SJSA1 (cell line): ENCODE measurements at places on chromosomes 1 and 21. TPM values are rescaled to one million over a fixed set of nuclear protein-coding genes. Genes with fewer than 3 reads are reported as not detected.
A peak's percentile ranks its signal among the peaks of the same experiment; 100 is the strongest.

Gene NASP
- 141 and 151 TPM in 2 replicates for total RNA-seq

Gene SYNJ1
- total RNA-seq: 2.0 and 5.8 TPM in 2 replicates

Gene C1orf141
- total RNA-seq: not detected in 2 replicates

Gene UBASH3A
- total RNA-seq: not detected in 2 replicates

Gene SAMD11
- 232 and 256 TPM in 2 replicates for total RNA-seq

Gene CD84
- total RNA-seq: not detected in 2 replicates

Gene LRRC7
- 0.29 and 0.31 TPM in 2 replicates for total RNA-seq

Gene APOBEC4
- total RNA-seq: not detected in 2 replicates

Gene CRP
- total RNA-seq: not detected in 2 replicates

Gene SLC25A34
- total RNA-seq: 0.22 and 0.92 TPM in 2 replicates

Gene TMEM52
- total RNA-seq: 0.87 TPM in 1 of 2 replicates, not detected in the other

Gene TFF3
- total RNA-seq: not detected in 2 replicates

Gene SPRR1B
- not detected in 2 replicates for total RNA-seq

Gene CYP2J2
- total RNA-seq: not detected in 2 replicates

Gene IL24
- total RNA-seq: 1.5 and 3.5 TPM in 2 replicates

DNA sequence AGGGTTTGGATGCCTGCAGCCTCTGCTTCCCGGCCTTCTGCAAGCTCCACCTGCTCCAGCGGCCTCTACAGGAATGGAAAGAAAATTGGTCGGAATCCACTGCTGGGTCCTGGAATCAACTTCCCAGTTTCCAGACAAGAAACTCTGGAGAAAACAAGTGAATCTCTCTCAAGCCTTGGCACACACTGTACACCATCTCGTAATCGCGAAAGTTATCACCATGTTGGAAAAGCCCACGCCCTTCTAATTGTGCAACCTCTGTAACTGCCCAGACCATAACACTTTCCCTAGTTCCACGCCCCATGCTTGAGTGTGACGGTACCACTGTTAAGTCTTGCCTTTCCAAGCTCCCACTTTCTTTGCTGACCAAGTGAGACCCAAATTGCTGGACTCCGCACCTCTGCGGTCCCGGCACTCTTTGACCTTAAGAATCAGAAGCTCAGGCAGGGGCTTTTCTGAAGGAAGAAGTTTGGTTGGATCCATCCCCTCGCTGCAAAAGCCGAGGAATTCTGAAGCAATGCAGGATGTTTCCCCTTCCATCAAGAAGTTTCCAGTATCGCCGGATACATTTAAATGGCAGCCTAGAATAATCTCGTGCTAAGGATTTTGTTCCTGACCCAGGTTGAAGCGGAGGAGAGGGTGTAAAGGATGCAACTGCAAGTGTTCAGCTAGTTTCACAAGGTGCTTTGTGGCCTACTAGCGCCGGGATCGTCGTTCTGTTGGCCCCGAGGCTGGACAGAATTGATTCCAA is 6.2 kb downstream of the NR5A2 start:
- no peak overlapping the region for H3K27ac ChIP-seq
- no peak for DNase-seq
- peaks cover 8% of the 10 kb centered on the region for H3K4me1 ChIP-seq
- peaks cover 73% of the 10 kb centered on the region for H3K27me3 ChIP-seq

GRCh38 chr1:17158961-17159360 is 39.7 kb upstream of the PADI2 start:
- H3K4me3 ChIP-seq: no peak overlapping the region
- no peak overlapping the region for H3K27ac ChIP-seq
- H3K27me3 ChIP-seq: no peaks in the 10 kb centered on the region

- no peak for DNase-seq
- H3K27ac ChIP-seq: no peak overlapping the region
- H3K4me3 ChIP-seq: no peak overlapping the region
- H3K27me3 ChIP-seq: no peaks in the 10 kb centered on the region
- no peaks in the 10 kb centered on the region for H3K36me3 ChIP-seq
- no peaks in the 10 kb centered on the region for H3K4me1 ChIP-seq
Measured at GRCh38 chr1:44019466-44019948, 11.8 kb downstream of the SLC6A9 start.

GRCh38 chr1:68269637-68270430 is 37.5 kb upstream of the WLS start:
- H3K27me3 ChIP-seq: no peaks in the 10 kb centered on the region; the same call in 1 of the 2 replicates
- no peaks in the 10 kb centered on the region for H3K36me3 ChIP-seq
- DNase-seq: peak; percentile 72
- no peak overlapping the region for H3K27ac ChIP-seq
- H3K4me1 ChIP-seq: peaks cover 13% of the 10 kb centered on the region

DNA sequence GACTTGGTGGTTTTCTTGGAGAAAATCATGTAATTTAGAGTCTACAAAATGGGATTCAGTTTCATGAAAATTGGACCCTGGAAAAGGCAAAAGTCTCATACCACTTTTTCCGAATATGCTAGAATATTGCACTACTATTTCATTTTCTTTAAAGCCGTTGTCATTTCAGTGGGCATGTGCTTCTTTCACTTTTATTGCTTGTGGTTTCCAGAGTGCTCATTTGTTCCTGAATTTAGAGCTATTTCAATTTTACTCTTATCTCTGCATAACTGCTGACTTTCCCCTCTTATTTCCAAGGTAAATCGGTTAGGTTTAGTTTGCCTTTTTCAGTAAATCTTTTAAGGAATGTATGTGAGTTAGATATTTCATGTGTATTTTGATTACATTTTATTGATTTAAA is 11.6 kb downstream of the HHAT start:
- H3K36me3 ChIP-seq: no peaks in the 10 kb centered on the region
- no peak overlapping the region for H3K4me3 ChIP-seq
- H3K27ac ChIP-seq: no peak overlapping the region

- no peaks in the 10 kb centered on the region for H3K36me3 ChIP-seq
- DNase-seq: no peak
- no peaks in the 10 kb centered on the region for H3K27me3 ChIP-seq
- no peak overlapping the region for H3K27ac ChIP-seq
- no peak overlapping the region for H3K4me3 ChIP-seq
Measured at GRCh38 chr1:75870951-75871350, 61.3 kb downstream of the ASB17 start.

DNA sequence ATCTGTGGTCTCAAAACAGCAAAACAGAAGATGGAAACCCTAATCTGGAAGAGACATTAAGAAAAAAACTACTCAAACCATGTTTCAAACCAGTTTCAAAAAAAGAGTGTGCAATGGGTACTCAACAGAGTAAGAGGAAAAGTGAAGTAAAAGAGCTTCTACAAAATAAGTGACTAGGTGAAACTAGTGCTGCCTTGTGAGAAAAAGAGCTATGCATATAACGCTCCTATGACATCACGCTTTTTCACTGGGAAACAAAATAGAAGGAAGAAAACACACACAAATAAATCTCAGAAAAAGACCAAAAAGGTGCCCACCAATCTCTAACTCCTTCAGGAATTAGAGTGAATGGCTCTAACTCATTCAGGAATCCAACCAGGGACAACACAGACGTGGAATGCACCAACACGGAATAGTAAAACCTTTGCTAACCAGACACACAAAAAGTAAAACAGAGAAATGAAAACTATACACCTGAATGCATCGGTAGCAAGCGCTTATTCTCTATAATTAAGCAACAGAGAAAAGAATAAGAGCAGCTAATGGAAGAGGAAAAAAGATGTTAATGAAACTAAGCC is 1.3 kb downstream of the FOXJ3 start:
- no peak for DNase-seq
- H3K4me3 ChIP-seq: peak overlapping the region; percentile 93
- H3K27ac ChIP-seq: peak overlapping the region; percentile 69; the same call in 1 of the 2 replicates
- H3K4me1 ChIP-seq: peaks cover 19% of the 10 kb centered on the region

- H3K36me3 ChIP-seq: no peaks in the 10 kb centered on the region
- DNase-seq: no peak
- no peaks in the 10 kb centered on the region for H3K4me1 ChIP-seq
- H3K27ac ChIP-seq: no peak overlapping the region
- H3K27me3 ChIP-seq: no peaks in the 10 kb centered on the region
Measured at GRCh38 chr1:157782931-157783330, 6.0 kb upstream of the FCRL2 start.

- H3K27me3 ChIP-seq: no peaks in the 10 kb centered on the region
- H3K36me3 ChIP-seq: peaks cover 65% of the 10 kb centered on the region
- H3K4me3 ChIP-seq: peak overlapping the region; percentile 95
- H3K4me1 ChIP-seq: peaks cover 16% of the 10 kb centered on the region
- peak overlapping the region; percentile 81 for H3K27ac ChIP-seq
Measured at GRCh38 chr1:37808369-37809319, 636 bp upstream of the YRDC start.

GRCh38 chr1:2789986-2790581 is 11.4 kb downstream of the TTC34 start:
- no peak for DNase-seq
- no peaks in the 10 kb centered on the region for H3K36me3 ChIP-seq

DNA sequence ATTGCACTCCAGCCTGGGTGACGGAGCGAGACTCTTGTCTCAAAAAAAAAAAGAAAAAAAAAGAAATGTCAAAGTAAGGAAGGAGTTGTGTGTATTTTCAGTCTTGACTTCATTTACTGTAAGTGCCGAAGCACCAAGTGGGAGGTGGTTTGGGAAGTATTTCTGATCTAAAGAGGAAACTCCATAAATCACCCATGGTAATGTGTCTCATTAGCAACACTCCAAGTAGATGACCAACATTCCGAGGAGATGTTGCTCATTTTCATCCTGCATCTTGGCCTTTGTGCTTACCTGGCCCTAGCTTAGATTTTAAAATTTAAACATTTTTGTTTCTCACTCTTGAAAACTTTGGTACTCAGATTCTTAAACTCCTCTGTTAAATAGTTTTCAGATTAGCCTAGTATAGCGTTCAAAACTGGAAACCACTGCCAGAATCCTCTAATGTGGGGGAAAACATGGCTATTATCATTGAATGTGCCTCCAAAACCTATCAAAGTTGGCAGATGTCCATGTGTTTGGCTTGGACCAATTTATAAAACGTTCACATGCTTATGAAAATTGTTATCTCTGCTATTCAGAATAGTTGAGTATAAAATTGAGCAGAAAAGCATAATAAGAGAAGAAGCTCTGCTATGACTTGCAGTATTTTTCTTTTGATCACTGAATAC is 110.4 kb downstream of the NFIA start:
- no peaks in the 10 kb centered on the region for H3K36me3 ChIP-seq
- H3K4me1 ChIP-seq: no peaks in the 10 kb centered on the region
- H3K4me3 ChIP-seq: no peak overlapping the region
- no peak overlapping the region for H3K27ac ChIP-seq
- no peak for DNase-seq

GRCh38 chr1:154466206-154466605 is 35.8 kb upstream of the TDRD10 start:
- H3K4me3 ChIP-seq: no peak overlapping the region
- DNase-seq: no peak

- H3K4me3 ChIP-seq: no peak overlapping the region
- H3K27ac ChIP-seq: no peak overlapping the region
- no peak for DNase-seq
- H3K36me3 ChIP-seq: no peaks in the 10 kb centered on the region
- H3K4me1 ChIP-seq: no peaks in the 10 kb centered on the region
- no peaks in the 10 kb centered on the region for H3K27me3 ChIP-seq
Measured at GRCh38 chr1:71641903-71642302, 561.1 kb upstream of the ZRANB2 start.

DNA sequence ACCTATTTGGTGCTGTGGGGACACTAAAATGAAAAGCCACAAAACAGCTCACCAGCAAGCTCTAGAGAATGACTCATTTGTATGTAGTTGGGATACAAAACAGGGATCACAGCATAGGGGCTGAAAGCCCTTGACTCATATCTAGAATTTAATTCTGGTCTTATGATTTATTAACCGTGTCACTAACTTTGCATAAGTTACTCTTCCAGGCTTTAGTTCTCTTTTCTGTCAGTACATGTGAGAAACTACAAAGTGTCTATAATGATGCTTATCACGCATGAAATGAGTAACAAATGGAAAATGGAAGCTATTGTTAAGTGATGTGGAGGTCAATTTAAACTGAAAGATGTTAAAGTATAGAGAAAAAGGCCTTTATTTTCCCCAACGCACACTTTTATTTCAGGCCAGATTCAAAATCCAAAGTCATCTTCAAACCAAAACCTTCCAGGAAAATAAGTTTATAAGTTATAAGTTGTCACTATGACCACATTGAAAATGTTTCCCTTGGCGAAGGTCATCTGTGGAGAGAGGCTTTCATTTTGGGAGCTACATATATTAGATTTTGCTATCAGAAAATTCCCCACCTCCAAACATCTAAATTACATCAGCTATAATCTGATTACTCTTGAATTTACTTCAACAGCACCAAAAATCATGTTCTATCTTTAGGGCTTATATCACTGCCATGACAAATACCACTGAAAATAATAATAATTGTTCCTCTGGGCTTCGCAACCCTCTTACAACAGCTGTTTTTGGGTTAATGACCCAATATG is 430.5 kb downstream of the MRPL39 start:
- DNase-seq: no peak
- no peak overlapping the region for H3K4me3 ChIP-seq
- H3K4me1 ChIP-seq: peaks cover 18% of the 10 kb centered on the region

GRCh38 chr1:94719926-94720793 is 100.0 kb upstream of the SLC44A3 start:
- H3K27ac ChIP-seq: no peak overlapping the region
- peaks cover 2% of the 10 kb centered on the region for H3K4me1 ChIP-seq
- no peak for DNase-seq
- H3K27me3 ChIP-seq: no peaks in the 10 kb centered on the region

DNA sequence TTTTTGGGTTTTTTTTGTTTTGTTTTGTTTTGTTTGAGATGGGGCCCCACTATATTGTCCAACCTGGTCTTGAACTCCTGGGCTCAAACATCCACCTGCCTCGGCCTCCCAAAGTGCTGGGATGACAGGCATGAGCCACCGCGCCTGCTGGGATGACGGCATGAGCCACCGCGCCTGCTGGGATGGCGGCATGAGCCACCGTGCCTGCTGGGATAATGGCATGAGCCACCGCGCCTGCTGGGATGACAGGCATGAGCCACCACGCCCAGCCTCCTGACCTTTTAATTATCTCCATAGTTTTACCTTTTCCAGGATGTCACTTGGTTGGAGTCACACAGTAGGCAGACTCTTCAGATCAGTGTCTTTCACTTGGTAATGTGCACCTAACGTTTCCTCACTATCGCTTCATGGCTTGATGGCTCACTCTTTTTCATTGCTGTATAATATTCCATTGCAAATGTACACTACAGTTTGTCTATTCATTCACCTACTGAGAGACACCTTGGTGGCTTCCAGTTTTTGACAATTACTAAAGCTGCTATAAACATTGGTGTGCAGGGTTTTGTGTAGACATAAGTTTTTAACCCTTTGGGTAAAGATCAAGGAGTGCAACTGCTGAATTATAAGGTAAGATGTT is 10.1 kb upstream of the PDXK start:
- no peak for DNase-seq
- H3K36me3 ChIP-seq: no peaks in the 10 kb centered on the region
- H3K4me1 ChIP-seq: peaks cover 14% of the 10 kb centered on the region
- H3K27me3 ChIP-seq: no peaks in the 10 kb centered on the region

- no peak overlapping the region for H3K27ac ChIP-seq
- no peaks in the 10 kb centered on the region for H3K27me3 ChIP-seq
- peaks cover 16% of the 10 kb centered on the region for H3K4me1 ChIP-seq
- H3K36me3 ChIP-seq: no peaks in the 10 kb centered on the region
Measured at GRCh38 chr1:47182676-47183235, 7.1 kb downstream of the PDZK1IP1 start.

- H3K27ac ChIP-seq: no peak overlapping the region
- no peaks in the 10 kb centered on the region for H3K27me3 ChIP-seq
- peaks cover 20% of the 10 kb centered on the region for H3K4me1 ChIP-seq
Measured at GRCh38 chr1:9586147-9586766, 2.5 kb upstream of the TMEM201 start.
